ENCODE measurements at places on chromosomes 5 and 9.

- DNase-seq = no peak
Observed at GRCh38 chr5:102638316-102638715, 116.8 kb upstream of the PAM start.

DNA sequence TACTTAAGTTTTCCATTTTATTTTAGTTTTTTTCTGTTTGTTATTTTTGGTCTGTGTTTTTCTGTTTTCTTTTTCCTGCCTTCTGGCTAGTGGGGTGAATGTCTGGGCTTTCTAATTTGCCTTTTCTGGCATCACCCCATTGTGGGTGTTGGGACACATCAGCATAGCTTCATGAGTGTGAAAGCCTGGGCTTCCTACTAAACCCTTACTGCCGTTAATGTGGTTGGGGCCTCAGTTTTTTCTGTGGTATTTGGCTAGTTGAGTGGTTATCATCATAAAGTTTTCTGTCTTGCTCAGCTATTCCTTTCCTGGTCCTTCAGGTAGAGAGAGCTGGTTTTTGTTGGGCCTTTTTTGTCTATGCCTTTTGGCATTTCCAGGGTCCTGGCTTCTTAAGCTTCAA, 21.4 kb downstream of the C5orf47 start:
- no peak for DNase-seq

- DNase-seq = no peak
Observed at GRCh38 chr5:150180241-150181026, 9.4 kb upstream of the SLC6A7 start.

DNA sequence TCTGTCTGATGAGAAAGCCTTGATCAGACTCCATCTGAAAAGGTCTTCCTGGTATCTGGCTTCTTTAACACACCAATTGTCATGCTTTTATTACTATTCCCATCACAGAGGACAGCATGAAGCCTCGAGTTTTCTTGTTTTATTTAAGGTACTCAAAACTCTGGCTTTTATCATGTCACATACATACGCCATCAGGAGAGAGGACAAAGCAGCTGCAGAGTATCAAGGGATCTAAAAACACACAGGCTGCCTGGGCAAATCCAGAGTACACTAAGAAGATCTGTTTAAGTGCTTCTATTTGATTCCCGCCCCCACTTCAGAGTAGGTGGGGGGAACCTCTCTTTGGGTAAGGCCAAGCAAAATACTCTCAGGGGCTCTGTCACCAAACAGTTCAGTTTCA, 277.2 kb downstream of the SPOCK1 start:
- no peak for DNase-seq

GRCh38 chr5:73307645-73308355, 134.8 kb downstream of the TMEM174 start:
- DNase-seq = no peak

GRCh38 chr9:137277329-137278041, at the start of gene TOR4A:
TSS of gene TOR4A (plus strand) at chr9:137277726. CDS start at chr9:137278690, 964 bp downstream.
- DNase-seq = peak; percentile 95

- no peak for DNase-seq
Observed at GRCh38 chr5:8740595-8740994, 805.3 kb downstream of the SEMA5A start.

- no peak for DNase-seq
Observed at GRCh38 chr9:130181678-130182380, 9.6 kb downstream of the NCS1 start.

DNA sequence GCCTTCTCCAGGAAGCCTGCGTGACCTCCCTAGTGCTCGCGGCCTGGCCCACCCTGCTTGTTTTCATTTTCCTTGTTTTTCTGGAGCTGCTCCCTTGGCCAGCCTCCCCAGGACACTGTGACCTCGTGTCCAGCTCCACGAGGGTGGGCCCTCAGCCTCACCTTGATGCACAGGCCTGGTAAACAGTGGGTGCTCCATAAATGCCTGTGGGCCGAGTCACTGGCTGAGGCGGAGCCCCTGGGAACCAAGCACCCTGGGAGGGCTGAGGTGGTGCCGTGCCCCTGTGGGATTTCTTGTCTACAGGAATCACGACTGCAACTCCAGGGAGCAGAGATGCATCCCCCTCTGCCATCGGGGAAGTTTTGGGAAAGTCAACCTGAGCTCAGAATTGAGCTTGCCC, 17.2 kb downstream of the FAM163B start:
- DNase-seq = no peak

GRCh38 chr5:25006734-25007133, 362.0 kb upstream of the CDH10 start:
- DNase-seq = no peak

- DNase-seq = no peak
Observed at GRCh38 chr9:13787234-13787833, 507.8 kb upstream of the MPDZ start.

- no peak for DNase-seq
Observed at GRCh38 chr9:135066291-135066690, 21.2 kb upstream of the OLFM1 start.

GRCh38 chr5:132867046-132867451, 607 bp downstream of the UQCRQ start:
- DNase-seq = no peak

- no peak for DNase-seq
Observed at GRCh38 chr5:177987326-177987725, 8.7 kb downstream of the PROP1 start.

GRCh38 chr9:131188976-131189375, 63.6 kb downstream of the NUP214 start:
- no peak for DNase-seq

All from GM13976 (cell line).